Effector CD4-positive, alpha-beta T cell (primary cell): ENCODE measurements at places on chromosomes 16 and 17.

DNA sequence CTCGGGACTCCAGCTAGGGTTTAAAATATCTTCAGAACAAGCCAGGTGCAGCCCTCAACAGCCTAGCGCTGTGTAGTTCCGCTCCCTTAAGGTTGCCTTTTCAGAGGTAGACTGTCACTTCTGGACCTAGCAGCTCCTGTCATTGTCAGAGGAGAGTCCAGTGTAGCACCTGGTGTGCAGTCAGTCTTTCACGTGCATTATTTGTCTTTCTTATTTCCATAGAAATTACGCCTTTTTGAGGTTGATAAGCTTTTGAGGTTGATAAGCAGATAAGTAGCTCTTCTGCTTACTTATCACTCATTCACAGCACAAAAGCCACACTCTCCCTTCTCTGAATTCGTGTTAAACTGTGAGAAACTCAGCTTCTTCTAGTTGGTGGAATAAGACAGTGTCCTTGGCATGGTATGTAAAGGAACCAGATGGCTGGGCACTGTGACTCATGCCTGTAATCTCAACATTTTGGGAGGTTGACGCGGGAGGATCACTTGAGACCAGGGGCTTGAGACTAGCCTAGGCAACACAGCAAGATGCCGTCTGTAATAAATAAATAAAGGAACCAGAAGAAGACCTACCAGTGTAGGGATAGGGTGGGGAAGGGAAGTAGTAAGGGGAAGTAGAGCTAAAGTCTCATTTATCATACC is 10.2 kb downstream of the EEF2K start:
- no peak for DNase-seq

DNA sequence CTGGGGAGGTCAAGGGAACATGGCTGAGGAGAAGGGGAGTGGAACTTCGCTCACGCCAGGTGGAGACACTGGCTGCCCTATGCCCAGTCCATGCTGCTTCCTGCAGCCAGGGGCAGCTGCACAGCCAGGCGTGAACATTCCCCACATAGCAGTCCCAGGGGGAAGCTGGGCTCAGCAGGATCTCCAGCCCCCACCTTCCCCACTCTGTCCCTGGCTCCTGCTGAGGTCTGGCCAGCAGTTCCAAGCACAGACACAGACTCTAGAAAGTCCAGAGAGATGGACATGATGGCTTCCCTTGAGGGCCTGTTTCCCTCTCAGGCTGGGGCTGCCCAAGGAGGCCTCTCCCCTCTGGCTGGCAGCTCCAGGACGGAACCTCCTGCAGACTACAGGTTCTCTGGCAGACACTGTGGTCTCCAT is 9.3 kb downstream of the JUP start:
- no peak for DNase-seq

GRCh38 chr16:27820646-27821345 is 242.7 kb downstream of the GSG1L start:
- DNase-seq, result no peak

DNA sequence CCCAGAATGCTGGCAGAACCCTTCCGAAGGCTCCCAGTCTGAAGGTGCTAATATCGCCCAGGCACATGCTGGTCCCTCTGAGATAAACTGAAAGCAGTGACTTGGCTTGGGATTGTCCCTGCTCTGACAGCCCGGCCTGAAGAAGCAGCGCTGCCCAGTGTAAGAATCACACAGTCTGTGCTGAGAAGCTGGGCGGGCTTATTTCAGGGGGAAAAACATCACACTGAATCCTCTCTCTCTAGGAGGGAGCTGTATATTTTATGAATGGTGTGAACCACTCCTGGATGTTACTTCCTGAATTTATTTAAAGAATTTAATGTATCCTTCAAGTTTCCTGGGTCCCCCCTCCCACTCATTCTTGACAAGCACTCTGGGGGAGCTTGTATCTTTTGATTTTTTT is 36.3 kb downstream of the GAS7 start:
- no peak for DNase-seq

DNA sequence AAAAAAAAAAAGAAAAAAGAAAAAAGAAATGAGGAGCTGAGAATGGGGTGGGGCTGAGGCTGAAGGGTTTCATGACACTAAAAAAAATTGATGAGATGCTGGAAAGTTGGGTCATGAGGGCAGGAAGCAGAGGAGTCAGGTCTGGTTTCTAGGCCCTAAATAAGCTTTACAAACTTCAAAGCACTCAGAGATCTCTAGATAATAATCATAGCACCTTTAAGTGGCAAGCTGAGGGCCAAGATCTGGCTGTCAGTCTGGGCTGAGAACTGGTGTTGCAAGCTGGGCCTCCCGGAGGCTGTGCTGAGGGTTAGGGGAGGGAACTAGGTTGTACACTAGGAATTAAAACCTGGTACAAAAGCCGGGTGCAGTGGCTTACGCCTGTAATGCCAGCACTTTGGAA is 6.4 kb downstream of the ZNF764 start:
- peak; percentile 66 for DNase-seq

- DNase-seq, result no peak
Measured at GRCh38 chr16:68636064-68636560, 9.0 kb upstream of the CDH3 start.

- no peak for DNase-seq
Measured at GRCh38 chr17:79089720-79090442, 15.3 kb downstream of the ENGASE start.

DNA sequence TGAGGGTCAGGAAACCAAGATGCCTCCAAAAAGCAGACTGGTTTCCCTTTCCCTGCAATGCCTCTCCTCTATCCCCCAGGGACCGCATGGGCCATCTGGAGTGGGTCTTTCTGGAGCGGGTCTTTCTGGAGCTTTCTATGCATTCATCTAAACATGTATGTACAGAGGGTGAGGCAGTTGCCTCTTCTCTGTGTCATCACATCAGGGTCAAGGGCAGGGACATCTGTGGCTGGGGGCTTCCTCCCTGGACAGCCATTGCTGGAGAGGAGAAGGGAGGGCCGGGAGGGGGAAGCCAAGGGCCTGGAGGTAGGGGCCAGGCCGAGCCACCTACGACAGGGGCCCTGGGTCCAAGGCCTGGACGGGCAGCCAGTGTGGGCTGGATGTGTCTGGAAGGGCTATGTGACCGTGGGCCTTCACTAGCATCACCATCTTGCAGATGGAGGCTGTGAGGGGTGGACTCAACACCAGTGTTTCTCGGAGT is 840 bp downstream of the ADCY7 start:
- DNase-seq, result no peak

- no peak for DNase-seq
Measured at GRCh38 chr16:69012906-69013305, 92.5 kb upstream of the HAS3 start.

GRCh38 chr17:42678951-42679491 is 2.2 kb upstream of the PLEKHH3 start:
- DNase-seq, result no peak

- DNase-seq, result no peak
Measured at GRCh38 chr17:80889231-80890195, 102.1 kb upstream of the CHMP6 start.

DNA sequence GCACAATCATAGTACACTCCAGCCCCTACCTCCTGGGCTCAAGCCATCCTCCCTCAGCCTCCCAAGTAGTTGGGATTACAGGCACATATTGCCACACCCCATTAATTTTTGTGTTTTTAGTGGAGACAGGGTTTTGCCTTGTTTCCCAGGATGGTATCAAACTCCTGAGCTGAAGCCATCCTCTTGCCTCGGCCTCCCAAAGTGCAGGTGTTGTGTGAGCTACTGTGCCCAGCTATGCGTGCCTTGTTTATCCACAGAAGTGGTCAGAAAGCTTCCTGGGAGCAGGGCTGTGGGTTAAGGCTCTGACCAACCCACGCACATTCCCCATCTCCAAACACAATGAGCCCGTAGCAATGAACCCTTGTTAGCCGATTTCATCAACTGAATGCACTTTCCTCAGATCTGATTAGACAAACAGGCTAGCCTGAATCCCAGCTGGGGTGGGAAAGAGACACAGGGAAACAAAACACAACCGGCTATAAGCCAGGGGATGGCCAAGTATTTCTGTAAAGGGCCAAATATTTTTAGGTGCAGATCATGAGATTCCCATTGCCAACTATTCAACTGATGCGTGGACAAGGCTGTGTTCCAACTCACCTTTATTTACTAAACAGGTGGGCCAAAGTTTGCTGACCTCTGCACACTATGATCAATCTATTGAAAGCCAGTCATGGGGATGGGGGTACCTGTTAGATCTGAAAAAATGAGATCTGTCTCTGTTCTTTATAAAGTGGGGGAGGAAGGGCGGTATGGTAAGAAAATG is 193.6 kb downstream of the CPPED1 start:
- DNase-seq, result no peak

DNA sequence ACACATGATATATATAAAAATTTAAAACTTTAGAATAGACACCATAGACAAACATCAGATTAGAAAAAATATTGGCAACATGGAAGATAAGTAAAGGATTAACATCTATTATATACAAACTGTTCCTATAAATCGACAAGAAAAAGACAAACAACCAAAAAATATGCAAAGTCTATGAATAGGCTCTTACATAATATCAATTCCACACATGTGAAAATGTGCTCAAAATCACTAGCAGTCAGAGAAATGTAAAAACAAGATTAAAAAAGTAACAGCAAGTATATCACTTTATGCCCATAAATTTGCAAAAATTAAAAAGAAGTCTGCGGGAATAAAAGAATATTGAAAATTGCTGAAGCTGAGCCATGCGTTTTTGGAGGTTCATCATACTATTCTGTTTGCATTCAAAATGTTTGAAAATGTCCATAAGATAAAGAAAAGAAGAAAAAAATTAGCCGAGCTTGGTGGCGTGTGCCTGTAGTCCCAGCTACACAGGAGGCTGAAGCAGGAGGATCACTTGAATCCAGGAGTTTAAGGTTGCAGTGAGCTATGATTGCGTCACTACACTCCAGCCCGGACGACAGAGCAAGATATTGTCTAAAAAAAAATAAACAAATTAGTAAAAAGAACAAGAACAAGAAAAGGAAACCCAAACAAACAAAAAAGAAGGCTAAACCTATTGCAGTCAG is 11.2 kb upstream of the ERN2 start:
- no peak for DNase-seq

DNA sequence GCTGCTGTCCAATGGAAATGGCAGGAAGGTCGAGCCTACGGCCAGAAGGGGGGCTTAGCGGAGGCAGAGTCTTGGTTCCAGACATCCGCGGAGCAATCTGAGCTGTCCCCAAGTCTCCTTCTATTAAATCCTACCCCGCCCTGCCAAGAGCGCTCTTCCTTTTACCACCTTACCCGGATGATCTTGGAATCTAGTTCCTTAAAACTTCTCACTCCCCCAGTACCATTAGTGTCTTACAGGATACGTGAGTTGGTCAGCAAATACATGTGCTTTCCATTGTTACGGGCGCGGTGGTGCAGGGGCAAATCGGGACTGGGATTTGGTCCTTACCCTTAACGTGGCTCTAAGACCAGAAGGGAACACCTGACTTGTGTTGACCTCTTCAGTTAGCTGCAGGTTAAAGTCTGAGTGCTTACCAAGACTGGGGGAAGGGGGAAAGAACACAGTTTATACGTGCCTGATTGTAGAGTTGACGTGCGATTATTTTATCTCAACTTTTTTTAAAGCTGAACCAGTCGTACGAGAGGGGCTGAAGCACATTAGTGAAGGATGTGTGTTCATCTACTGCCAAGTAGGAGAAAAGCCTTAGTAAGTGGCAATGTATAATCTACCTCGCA is 495 bp downstream of the TXNDC17 start:
- DNase-seq, result no peak

- DNase-seq, result no peak
Measured at GRCh38 chr17:48592577-48592976, 1.0 kb downstream of the HOXB5 start.

GRCh38 chr16:87945351-87946042 is 5.7 kb upstream of the BANP start:
- no peak for DNase-seq

DNA sequence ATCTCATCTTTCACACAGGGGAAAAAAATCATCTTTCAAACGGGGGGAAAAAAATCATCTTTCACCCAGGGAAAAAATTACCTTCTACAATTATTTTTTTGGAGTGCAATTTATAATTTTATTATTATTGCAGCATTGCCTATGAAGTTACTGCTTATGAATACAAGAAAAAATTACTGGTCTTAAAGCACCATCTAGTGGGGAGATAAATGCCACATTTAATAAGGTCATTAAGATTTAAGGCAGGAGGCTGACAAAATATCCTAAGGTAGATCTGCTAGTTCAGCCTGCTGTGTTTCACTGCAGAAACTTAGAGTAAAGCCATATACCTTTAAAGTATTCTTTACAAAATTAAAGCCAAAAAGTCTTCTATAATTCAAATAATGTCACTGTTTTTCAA is 13.7 kb downstream of the SHCBP1 start:
- no peak for DNase-seq

- DNase-seq, result no peak
Measured at GRCh38 chr17:38561416-38562214, 44.1 kb downstream of the SRCIN1 start.

- no peak for DNase-seq
Measured at GRCh38 chr17:17907469-17907868, 64.7 kb downstream of the TOM1L2 start.

GRCh38 chr17:50681263-50682200 is 26.2 kb downstream of the ANKRD40 start:
- no peak for DNase-seq

- no peak for DNase-seq
Measured at GRCh38 chr17:60188759-60189158, 39.0 kb downstream of the CA4 start.

GRCh38 chr17:4751932-4752331 is 12.2 kb upstream of the CXCL16 start:
- no peak for DNase-seq

DNA sequence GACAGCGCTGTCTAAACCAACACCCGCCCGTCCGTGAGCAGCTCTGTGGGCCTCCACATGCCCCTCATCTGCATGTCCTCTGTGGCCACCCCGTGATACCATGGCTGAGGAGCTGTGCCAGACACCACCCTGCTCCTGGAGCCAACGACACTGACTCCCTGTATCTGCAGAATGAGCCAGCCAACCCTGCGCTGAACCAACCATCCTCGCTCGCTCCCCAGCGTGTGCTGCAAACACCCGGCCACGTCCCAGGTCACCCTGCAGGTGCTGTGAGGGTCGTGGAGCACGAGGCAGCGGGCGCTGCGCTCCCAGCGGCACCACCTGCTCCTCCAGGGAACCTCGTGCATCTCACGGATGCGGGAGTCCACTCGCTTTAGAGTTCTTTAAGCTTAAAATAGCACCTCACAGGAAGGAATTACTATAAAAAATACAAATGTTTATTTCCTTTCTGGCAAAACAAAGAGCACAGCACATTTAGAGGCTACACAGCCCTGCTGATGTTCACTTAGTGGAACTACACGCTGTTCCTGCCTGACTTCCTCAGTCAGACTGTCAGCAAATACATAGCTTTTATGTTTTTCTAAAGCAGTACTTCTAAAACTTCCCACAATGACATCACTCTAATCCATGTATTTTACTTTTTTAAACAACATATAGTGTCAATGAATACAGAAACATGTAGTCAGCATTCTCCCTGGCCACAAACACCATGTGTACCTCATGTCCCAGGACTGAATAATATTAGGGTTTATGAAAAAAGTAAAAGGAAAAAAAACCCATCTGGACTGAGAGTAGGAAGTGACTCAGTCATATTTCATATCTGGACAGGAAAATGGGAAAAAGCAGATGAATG is 43.5 kb downstream of the MAP1LC3B start:
- no peak for DNase-seq
